ENCODE measurements at places on chromosomes 2 and 18.
A peak's percentile ranks its signal among the peaks of the same experiment; 100 is the strongest.

- DNase-seq = peak; percentile 68
Measured at GRCh38 chr2:9139491-9140443, 66.8 kb upstream of the ASAP2 start.

GRCh38 chr2:236162882-236163470 lies 5.2 kb downstream of the GBX2 start:
- no peak for DNase-seq

GRCh38 chr2:43751476-43751990 lies 22.3 kb upstream of the DYNC2LI1 start:
- no peak for DNase-seq

DNA sequence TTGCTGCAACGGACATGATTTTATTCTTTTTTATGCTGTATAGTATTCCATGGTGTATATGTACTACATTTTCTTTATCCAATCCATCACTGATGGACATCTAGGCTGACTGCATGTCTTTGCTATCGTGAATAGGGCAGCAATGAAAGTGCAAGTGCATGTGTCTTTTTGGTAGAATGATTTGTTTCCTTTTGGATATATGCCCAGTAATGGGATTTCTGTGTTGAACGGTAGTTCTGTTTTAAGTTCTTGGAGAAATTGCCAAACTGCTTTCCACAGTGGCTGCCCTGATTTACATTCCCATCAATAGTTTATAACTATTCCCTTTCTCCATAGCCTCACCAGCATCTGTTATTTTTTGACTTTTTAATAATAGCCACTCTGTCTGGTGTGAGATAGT lies 99.7 kb upstream of the CRIM1 start:
- DNase-seq = no peak

- DNase-seq = no peak
Measured at GRCh38 chr2:157897106-157897971, 21.2 kb upstream of the ACVR1 start.

DNA sequence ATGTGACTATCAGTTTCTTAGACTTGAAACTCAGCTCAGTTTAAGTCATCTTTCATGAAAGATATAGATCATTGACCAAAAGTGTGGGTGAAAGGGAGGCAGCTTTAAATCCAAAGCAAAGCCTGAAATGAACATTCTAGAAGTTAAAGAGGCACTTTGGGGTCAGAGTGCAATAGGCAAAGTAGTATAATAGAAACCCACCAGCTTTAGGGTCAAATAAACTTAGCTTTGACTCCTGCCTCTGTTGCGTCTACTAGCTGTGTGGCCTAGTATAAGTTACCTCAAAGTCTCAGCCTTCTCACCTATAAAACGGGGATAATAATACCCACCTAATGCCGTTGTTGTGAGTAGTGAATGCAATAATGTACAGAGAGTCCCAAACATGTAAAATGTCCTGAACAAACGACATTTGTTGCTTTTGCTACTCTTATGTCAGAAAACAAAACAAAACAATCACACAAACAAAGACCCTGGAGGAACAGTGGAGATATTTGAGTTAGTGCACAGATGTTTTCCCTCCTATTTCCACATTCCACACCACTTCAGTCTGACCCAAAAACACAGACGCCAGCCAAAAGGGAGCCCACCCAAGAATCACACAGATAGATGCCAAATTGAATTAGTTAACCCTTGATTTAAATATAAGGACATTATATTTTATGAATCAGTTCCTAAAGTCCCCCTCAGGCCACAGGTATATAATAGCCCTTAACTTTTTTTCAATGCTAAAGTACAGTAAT lies 657.0 kb downstream of the ARHGAP15 start:
- DNase-seq = no peak

DNA sequence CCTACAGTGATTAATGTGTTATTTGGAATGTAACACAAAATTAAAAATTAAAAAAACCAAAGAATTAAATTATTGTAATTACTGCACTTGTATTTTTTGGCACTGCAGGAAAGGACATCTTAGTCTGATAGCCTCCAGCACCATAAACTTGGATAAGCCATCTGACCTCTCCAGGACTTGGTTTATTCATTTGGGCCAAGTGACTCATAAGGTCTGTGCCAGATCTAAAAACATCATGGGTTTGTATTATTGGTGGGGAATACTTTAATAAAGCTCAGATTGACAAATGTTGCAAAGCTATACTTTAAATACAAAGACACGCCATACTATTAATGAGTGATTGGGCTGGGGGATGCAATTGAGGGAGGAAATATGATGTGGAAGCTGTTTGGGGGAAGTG lies 225.2 kb downstream of the ZNF521 start:
- DNase-seq = no peak

DNA sequence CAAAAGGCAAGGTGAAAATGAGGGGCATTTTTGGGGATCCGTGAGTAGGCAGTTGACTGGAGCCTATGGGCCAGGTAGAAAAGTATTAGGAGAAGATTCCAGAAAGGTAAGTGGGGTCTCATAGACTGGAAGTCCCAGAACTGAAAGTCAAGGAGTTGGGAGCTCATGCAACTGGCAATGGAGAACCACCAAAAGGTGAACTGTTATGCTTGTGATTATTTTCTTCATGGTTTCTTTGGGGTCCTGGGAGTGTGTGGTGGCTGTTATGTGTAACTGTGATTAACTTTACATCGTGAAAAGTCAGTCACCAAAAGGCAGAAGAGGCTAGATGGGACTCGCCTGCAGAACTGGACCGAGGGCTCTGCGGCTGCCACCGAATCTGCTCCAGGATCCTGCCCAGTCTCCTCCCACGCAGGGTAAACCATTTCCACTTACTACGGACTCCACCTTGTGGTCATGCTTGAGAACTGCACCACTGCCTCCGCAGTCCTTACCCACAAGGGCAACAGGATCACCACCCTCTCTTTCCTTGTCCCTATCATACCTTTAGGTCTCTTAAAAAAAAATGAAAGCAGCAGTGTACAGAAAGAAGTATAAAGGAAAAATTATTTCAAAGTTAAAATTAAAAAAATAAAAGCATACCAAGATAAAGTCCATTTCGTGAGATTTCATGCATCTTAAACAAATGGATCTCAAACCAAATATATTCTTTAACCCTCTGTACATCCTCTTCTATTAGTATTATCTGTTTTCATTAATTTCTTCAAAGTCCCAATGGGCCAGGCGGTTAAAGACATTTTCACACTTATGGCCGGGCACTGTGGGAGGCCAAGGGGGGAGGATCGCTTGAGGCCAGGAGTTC lies 15.6 kb upstream of the CEP68 start:
- peak; percentile 34 for DNase-seq

DNA sequence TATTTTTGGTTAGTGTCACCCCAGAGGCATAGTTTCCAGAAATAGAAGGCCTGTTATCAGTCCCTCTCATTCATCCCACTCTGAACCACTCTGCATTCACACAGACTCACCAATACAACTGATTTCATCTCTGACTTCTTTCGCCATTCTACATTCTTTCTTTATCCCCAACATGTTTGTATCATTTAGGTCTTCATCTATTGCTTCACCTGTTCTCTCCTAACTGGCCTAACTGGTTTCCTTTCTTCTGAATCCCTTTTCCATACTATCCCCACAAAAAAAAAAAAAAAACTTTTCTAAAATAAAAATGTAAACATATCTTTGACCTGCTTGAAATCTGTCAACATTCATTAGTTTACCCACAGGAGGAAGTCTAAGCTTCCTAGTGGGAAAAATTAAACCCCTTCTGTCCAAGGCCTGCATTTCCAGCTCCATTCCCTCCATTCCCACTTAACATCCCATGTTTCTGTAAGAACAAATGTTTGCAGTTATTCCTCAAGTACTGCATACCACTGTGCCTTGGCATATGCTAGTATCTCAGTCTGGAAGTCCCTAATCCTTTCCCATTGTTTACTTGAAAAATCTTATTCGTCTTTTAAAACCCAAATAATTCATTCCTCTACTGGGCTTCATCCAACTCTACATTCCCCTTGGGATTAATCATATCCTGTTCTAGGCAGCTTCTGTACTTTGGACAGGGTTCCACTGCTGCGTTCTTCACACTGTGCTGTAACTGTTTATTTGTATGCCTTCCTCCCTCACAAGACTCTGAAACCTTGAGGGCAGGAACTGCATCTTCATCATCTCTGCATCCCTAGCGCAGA lies 68.5 kb downstream of the FIGN start:
- DNase-seq = no peak
